ENCODE measurements at places on chromosomes 3 and 15.

GRCh38 chr15:75646944-75647364 is 758 bp upstream of the SNX33 start:
- no peak for DNase-seq

GRCh38 chr15:83850015-83850414 is 196.1 kb downstream of the ADAMTSL3 start:
- DNase-seq = no peak

DNA sequence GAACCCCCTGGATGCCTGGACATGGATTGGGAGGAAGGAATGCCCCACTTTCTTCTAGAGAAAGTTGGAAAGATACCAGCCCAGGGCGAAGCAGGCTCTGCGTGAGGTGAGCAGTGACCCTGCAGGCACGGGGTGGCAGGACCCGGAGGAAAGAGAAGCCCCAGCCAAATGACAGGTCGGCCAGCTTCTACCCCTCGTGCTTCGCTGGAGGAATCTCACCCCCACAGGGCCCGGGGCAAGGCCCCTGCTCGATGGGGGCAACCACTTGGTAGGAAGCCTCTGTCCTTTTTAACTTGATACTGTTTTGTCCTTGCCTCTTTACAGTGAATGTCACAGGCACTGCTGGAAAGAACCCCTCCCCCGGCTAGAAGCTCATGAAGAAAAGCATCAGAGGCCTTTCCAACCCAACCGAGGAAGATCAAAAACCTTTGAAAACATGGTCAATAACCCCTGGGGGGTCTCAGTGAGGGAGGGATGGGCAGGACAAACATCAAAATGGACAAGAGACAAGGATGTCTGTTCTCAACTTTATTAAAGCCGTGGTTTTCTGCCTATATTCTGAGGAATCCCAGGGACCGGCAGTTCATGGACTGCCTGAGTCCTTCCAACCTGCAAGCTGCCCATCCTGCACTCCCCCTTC is 54.4 kb downstream of the SH3BP5 start:
- DNase-seq = no peak

- DNase-seq = no peak
Measured at GRCh38 chr3:116920826-116921610, 211.4 kb downstream of the TUSC7 start.

DNA sequence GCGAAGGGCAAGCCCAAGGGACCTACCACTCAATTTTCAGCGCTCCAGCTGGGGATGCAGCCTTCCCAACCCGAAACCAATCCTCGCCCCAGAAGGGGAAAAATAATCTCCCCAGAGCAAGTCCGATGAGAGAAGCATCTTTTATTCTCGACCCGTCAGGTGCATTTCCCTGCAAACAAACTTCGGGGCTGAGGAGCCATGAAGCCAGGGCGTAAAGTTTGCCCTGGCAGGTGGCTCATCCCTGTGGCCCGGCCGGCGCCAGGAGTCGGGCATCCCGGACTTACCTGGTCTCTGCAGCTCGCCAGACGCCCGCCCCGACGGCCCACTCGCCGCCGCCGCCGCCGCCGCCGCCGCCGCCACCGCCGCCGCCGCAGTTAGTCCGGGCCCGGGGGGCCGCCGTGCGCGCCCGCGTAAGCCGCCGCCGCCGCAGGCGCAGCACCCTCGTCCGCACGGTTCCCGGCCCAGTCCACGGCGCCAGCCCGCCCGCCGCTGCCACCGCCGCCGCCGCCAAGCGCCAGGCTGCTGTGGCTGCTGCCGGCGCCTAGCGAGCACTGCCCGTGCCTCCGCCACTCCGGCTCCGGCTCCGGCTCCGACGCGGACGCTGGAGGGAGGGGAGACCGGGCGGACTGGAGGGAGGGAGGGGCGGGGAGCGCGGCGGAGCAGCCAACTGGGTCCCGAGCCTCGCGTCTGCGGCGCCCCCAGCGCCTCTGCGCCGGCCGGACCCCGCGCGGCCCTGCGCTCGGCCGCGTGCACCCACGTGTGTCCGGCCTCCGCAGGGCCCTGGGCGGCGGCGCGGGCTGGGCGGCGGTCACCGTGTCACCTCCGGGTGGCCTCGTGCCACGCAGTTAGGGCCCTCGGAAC is at the start of gene CNTN3:
CNTN3 (minus strand) TSS at position 553 of the 861 bp plus-strand sequence. CDS start 93,547 bp downstream, outside the sequence.
- DNase-seq = no peak

DNA sequence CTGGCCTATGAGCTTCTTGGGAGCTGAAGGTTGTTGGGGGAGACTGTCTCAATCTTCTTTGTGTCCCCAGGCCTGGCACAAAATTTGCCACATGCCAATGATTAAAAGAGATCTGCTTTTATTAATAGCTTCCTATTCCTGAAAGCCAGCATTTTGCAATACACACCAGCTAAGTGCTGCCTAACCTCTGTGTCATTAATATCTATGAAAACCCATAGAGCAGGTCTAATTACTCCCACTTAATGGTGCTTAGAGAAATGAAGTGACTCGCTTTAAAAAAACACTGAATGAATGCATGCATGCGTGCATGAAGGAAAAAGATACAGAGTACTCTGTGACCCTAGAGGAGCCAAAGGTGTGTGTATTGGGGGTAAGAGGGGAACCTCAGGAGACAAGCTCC is 55.0 kb downstream of the SLC6A1 start:
- no peak for DNase-seq

DNA sequence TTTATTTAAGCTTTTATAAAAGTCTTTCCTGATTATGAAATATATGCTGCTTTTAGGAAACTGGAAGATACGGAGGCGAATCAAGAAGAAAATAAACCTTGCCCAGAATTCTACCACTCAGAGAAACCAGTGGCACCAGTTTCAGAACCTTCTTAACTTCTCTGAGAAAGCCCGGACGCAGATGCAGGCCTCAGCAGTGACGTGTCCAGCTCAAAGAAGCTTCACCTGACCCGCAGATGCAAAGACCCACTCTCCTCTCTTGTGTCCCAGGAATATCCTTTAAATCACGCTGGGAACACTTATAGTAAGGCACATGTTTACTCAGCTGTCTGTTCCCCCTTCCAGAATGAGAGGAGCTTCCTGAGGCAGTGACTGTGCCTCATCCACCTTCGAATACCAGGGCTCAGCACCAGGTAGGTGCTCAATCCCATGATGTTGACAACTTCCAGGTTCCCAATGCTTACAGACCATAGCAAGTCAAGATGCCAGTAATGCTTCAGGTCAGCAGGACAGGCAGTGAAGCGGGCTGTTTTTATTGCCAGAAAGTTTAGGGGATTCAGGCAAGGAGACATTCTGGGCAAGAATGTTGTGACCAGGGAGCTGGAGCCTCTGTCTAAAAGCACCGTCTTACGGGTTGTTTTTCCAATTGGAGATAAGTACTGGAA is 39.9 kb upstream of the LDHAL6B start:
- DNase-seq = no peak

DNA sequence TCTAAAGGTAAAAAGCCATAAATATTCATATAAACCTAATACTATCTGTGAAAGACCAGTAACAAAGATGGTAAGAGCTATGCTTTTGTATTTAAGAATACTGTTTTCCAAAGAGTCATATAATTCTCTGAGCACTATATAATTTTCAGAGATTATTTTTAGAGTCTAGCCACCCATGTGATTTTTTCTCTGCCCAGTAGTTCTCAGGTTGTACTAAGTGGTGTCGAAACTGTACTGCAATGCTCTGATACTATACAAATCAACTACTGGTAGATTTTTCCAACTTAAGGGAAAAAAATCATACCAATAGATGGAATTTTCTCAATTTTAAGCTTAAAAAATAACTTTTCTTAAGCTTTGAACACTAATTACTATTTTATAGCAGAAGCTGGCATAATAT is 104.8 kb downstream of the MYO5A start:
- no peak for DNase-seq

DNA sequence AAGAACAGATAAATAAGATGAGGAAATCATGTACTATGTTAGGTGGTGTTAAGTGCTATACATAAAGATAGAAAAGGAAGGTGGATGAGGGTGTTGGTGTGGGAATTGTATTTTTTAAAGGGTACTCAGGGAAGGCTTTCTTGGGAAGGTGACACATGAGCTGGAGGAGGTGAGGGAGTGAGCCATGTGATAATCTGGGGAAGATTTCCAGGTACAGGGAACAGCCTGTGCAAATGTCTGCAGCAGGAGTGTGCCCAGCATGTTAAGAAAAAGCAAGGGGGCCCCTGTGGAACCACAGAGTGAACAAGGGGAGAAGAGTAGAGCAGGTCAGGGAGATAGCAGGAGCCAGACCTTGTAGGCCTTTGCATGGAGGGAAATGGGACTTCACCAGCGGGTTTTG is 175.6 kb downstream of the SSR3 start:
- DNase-seq = no peak

GRCh38 chr3:38958026-38958720 is 93.6 kb downstream of the SCN11A start:
- DNase-seq = no peak

DNA sequence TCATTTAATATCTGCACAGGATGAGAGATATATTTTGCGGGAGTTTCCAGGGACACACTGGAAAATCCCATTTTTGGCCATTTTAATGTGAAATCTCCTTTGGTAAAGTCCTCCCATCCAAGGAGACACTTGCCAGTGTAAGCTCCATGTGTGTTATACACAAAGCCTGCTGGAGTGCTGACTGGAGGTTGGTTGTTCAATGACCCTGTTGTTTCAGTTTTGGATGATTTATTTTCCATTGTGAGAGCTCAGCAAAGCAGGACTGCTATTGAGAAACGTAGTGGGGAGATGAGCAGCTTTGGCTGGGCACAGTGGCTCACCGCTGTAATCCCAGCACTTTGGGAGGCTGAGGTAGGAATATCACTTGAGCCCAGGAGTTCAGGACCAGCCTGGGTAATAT is 127.7 kb downstream of the NUP210 start:
- no peak for DNase-seq

DNA sequence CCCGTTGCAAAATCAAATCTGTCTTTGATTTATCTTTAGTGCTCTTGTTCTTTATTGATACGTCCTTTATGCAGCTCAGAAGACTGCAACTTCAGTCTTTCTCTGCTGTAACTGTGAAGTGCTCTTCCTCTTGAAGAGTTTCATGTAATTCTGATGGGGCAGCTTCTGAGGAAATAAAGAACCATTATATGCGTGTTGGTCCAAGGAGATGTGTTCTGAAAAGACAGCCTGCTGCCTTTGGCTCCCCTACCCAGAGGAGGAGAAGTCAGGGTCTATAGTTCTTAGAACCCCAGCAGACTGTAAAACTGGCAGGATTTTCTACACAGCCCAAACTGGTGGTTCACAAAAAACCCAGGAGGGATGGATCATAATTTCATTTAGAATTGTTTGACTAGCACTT is 22.4 kb upstream of the ABHD10 start:
- no peak for DNase-seq

GRCh38 chr3:72018343-72018984 is 233.5 kb upstream of the PROK2 start:
- DNase-seq = peak; percentile 29

GRCh38 chr3:110814170-110815007 is 257.2 kb upstream of the NECTIN3 start:
- DNase-seq = no peak

GRCh38 chr3:131349454-131349853 is 32.1 kb upstream of the NUDT16 start:
- no peak for DNase-seq

- DNase-seq = peak; percentile 45
Measured at GRCh38 chr3:172751175-172751704, 714 bp downstream of the ECT2 start.

- no peak for DNase-seq
Measured at GRCh38 chr15:66094331-66094730, 159.2 kb downstream of the MEGF11 start.

- no peak for DNase-seq
Measured at GRCh38 chr15:101409621-101410020, 79.9 kb downstream of the PCSK6 start.

GRCh38 chr15:41597787-41598186 is 38.8 kb downstream of the TYRO3 start:
- no peak for DNase-seq

- no peak for DNase-seq
Measured at GRCh38 chr15:101051291-101052030, 132.3 kb downstream of the LRRK1 start.

DNA sequence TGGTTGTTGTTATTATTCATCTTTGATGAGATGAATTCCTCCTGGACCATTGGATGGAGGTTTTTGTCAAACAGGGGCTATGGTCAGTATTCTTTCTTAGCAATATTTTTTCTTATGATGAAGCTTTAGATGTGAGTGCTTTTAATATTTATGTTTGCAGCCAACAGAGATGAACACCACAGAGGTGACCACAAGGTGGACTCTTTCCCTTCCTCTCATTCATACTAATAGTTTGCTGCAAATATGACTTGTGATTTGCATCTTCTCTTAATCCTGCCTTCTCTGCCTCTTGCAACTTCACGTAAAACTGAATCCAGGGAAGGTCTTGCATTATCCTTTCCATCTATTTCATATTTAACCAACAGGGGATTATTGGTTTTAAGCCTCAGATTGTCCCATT is 473.1 kb upstream of the UBE2E2 start:
- DNase-seq = peak; percentile 6

GRCh38 chr3:14922863-14923262 is 24.5 kb upstream of the NR2C2 start:
- DNase-seq = no peak

DNA sequence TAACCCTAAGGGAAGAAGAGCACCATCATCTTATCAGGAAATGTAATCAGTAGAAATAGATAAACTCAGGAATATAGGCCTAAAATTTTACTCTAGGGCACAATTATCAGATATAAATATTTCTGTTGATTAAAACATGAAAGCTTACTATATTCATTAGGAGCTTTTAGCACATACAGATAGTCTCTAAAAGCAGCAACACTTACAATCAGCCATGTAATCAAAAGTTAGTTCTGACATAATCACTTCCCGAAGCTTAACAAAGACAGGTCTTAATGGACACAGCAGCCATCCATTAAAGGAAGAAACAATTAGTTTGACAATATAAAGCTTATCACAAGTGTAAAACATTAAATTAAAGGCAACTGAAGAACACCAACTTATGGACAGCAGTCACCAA is 30.6 kb downstream of the DCLK3 start:
- DNase-seq = no peak

- DNase-seq = no peak
Measured at GRCh38 chr3:176946202-176946601, 251.1 kb downstream of the TBL1XR1 start.

- DNase-seq = no peak
Measured at GRCh38 chr3:182460303-182460702, 333.0 kb upstream of the ATP11B start.

DNA sequence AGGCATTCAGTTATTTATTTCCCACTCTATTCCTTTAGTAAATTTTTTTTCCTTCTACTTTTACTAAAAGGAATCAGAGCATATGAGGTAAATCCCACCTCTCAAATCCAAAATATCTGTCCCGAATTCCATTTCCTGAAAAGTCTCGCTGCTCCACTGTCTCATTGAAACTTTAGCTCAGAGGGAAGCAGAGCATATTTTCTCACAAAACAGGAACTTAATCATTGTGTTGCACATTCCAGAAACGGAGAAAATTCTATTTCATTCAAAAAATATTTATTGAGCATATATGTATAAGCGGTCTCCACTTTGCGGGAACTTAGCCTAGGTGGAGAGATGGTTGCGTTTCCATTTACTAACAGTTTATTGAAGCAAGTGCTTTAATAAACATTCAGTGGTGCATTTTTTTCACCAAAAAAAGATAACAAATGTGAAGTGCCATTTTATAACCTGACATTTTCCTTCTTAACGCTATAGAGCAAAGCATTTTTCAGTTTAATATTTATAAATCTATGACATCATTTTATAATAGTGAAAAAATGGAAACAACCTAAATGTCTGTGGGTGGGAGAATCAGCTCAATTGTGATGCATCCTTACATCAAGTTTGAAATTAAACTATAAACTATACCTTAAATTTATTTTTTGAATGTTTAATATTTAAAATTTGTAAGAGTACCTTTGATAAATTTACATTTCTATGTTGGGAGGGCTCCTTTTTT is 67.2 kb upstream of the CSTA start:
- DNase-seq = no peak

GRCh38 chr3:141294301-141294700 is 62.7 kb downstream of the PXYLP1 start:
- DNase-seq = peak; percentile 19
